ENCODE measurements at places on chromosomes 3 and 15. TPM values are rescaled to one million over a fixed set of nuclear protein-coding genes. Genes with fewer than 3 reads are reported as not detected.

The DISP2 gene
- 0.18 TPM for polyA plus RNA-seq

The PARP6 gene
- 98.1 TPM for polyA plus RNA-seq

DNA sequence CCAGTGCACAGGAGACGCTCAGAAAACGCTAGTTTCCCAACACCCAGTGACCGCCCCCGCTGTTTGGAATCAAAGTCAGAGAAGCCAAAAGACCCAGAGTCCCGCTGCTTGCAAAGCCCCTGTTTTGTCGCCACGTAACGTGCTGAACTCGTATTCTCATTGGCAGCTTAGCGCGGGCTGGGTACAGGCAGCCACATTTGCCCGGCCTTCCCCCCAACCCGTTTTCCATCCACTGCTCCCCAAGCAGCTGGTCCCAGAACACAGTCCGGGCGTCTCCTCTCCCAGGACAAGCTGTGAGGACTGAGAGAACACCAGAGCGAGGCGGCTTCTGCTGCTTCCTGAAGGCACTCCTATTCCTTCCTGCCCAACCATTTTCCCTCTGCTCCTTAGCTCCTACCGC, 54.8 kb downstream of the RASGRF1 start:
- no peak for DNase-seq

- DNase-seq = no peak
Measured at GRCh38 chr15:73994912-73995622, 551 bp downstream of the PML start.

- DNase-seq = peak; percentile 52
Measured at GRCh38 chr15:68154923-68155559, 50.1 kb downstream of the CALML4 start.

DNA sequence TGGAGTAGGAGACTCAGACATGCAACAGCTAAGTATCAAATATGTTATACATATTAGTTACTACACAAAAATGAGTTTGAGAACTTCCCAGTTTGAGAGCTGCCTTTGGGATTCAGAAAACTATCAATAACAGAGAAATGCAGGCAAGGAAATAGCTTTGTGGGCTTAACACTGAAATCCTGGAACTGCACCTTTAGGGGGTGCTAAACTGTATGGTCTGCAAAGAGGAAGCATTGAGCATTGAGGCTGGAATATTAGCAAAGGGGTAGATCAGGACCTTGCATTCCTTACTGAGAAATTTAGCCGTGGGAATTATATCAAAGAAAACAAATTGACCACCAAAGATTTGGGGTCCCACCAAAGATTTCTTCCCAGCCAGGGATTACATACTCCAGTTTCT, 580.0 kb downstream of the ZNF385D start:
- DNase-seq = no peak

Measured in left renal pelvis (tissue), 4 donors.